ENCODE measurements at places on chromosomes 4 and X.

- DNase-seq: peak; percentile 35
Observed at GRCh38 chr4:41437111-41437536, 100.8 kb upstream of the LIMCH1 start.

DNA sequence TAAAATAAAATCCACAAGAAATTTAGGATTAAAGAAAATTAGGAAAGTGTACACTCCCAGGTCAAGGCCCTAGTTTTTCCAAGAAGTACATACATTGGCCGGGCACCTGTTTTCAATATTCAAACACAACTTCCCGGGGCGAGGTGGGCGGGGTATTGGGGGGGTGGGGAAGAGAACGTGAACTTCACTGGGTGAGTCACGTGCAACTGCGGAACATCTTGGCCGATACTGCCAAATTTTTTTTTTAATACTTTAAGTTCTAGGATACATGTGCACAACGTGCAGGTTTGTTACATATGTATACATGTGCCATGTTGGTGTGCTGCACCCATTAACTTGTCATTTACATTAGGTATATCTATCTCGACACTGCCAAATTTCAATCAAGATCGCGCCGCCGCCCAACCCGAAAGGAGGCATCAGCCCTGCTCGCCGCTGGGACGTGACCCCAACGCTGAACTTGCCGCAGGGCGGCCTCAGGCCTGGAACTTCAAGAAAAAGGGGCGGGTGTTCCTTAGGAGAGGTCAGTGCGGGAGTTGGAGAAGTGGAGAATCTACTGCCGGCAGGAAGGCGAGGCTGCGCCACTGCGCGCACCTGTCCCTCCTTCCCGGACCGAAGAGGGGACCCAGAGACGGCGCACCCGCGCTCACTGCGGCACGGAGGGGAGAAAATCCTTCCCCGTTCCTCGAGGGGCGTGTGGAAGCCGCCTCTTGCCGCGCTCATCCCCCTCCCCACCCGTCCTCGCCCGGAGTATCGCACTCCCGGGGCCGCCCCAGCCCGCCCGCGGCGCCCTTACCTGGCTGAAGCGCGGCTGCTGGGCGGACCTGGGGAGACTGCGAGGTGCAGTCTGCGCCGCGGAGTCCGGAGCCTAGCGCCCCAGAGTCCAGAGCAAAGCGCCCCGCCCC lies at the start of gene TEC:
Gene TEC, minus strand, starts transcription at position 883 of the 905 bp plus-strand sequence. CDS start 41,224 bp downstream, outside the sequence.
- DNase-seq: peak; percentile 28

GRCh38 chrX:69182818-69183380 lies 17.6 kb upstream of the PJA1 start:
- DNase-seq: no peak

DNA sequence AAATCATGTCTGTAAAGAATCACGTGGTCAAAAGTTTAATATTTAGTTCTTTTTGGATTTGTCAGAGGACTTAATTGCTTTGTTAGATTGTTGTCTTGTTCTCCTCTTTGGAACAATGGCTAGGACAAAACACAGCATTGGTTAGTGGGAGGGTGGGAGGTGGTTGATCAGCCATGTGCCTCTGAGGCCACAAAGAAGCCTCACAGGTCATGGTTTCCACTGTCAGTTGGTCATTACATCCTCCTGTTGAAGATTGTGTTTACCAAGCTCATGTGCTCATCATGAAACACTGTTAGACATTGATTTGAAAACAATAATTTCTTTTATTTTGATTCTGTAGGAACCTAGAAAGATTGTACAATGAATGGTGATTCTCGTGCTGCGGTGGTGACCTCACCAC lies 31.9 kb downstream of the ADD1 start:
- no peak for DNase-seq

DNA sequence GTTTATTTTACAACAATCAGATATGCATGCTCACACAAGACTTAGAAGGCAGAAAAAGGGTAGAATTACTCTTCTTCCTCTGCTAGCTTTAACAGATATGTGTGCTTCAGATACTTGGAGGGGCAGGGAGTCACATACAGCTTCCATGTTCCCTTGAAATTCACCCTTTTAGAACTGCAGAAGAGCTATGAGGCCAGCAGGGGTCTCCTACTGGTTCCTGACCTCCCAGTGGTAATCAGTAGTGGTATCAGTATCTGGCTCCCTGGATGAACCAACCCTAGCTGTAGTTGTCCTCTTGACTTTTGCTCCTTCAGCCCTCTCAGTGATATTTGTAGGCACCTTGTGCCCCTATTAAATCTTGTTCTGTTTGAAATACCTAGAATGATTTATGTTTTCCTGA lies 81.5 kb downstream of the RCHY1 start:
- DNase-seq: no peak

- no peak for DNase-seq
Observed at GRCh38 chr4:156797206-156797605, 174.4 kb downstream of the PDGFC start.

- DNase-seq: no peak
Observed at GRCh38 chr4:38861791-38862190, 5.2 kb upstream of the TLR6 start.

GRCh38 chr4:139670775-139671174 lies 5.2 kb downstream of the MGST2 start:
- DNase-seq: no peak

- DNase-seq: no peak
Observed at GRCh38 chr4:71212216-71212615, 126.6 kb upstream of the SLC4A4 start.

GRCh38 chrX:97311066-97311778 lies 427.5 kb downstream of the RPA4 start:
- DNase-seq: no peak

- peak; percentile 88 for DNase-seq
Observed at GRCh38 chr4:38728631-38729141, 54.1 kb downstream of the TLR10 start.

- DNase-seq: no peak
Observed at GRCh38 chr4:106627051-106627450, 258.5 kb upstream of the GIMD1 start.

DNA sequence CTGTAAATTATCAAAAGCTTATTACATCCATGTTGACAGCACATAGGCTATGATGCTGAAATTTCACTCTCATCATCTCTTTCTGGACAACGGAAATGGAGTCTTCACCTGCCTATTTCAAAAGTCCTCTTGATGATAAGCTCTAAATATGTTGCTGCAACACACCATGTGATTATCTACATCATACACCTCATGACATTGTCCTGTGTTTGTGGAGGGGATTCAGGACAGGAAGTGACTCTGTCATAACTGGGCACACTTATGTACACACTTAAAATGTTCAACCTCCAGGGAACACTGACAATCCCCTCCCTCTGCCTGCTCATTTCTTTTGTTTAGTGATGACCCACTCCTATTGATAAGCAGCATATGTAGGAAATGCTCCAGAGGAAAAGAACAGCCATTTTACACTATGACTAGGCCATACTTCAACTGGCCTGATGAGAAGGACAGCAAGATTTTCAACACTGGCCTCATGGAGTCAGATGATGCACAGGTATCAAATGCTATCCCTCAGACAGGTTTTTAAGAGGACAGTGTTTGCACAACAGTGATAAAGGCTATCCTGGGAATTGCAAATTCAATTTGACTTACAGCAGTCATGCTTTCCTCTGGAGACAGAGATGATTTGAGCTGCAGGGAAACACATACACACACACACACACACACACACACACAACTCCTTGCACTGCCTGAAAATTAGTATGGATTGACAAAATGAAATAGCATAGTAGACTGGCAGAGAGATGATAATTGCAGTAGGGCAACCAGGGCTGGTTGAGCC lies 163.3 kb upstream of the RASGEF1B start:
- peak; percentile 39 for DNase-seq

DNA sequence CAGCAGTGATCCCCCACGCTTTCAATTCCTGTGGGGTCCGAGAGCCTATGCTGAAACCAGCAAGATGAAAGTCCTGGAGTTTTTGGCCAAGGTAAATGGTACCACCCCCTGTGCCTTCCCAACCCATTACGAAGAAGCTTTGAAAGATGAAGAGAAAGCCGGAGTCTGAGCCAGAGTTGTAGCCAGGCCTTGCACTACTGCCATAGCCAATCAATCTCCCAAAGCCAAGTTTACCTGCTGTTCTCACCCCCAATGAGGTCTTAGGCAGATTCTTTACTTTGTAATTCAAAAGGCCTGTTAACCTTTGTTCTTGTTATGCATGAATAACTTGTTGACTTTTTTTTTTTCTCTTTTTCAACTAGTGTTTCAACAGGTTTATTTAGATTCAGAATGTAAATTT lies 4.0 kb downstream of the MAGEB2 start:
- peak; percentile 14 for DNase-seq

GRCh38 chr4:2322227-2322626 lies 60.3 kb upstream of the MXD4 start:
- DNase-seq: no peak

DNA sequence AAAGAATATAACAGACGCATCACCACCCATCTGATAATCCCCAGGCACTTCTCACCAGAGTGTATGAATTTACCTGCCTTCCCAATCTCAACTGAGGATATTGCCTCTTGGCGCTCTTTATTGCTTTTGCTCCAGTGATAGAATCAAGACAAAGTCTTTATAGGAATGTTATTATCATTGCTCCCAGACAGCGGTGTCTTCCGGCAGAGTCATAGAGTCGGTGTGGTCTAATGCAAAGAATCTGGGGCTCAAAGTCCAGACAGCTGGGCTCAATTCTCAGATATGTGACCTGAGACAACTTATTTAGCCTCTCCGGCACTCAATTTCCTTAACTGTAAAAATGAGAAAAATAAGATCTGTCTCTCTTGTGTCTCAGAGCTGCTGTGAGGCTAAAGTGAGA lies 106.1 kb upstream of the PAK3 start:
- no peak for DNase-seq

- DNase-seq: no peak
Observed at GRCh38 chr4:186940476-186940875, 216.8 kb upstream of the FAT1 start.

- no peak for DNase-seq
Observed at GRCh38 chr4:127771535-127772275, 10.4 kb upstream of the HSPA4L start.

GRCh38 chrX:113545040-113545439 lies 704.4 kb upstream of the AMOT start:
- no peak for DNase-seq

GRCh38 chrX:19842542-19842941 lies 44.9 kb downstream of the SH3KBP1 start:
- DNase-seq: no peak

DNA sequence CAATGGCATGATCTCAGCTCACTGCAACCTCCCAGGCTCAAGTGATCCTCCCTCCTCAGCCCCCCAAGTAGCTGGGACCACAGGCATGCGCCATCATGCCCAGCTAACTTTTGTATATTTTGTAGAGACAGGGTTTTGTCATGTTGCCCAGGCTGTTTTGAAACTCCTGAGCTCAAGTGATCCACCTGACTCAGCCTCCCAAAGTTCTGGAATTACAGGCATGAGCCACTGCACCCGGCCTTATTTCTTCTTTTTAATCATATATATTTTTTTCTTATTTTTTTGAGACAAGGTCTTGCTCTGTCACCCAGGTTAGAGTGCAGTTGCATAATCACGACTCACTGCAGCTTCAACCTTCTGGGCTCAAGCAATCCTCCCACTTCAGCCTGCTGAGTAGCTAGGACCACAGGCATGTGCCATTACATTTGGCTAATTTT lies 184.0 kb downstream of the TSPAN5 start:
- no peak for DNase-seq

- no peak for DNase-seq
Observed at GRCh38 chrX:131910586-131910985, 112.5 kb upstream of the STK26 start.

GRCh38 chrX:46465203-46465602 lies 80.0 kb downstream of the ZNF674 start:
- no peak for DNase-seq

DNA sequence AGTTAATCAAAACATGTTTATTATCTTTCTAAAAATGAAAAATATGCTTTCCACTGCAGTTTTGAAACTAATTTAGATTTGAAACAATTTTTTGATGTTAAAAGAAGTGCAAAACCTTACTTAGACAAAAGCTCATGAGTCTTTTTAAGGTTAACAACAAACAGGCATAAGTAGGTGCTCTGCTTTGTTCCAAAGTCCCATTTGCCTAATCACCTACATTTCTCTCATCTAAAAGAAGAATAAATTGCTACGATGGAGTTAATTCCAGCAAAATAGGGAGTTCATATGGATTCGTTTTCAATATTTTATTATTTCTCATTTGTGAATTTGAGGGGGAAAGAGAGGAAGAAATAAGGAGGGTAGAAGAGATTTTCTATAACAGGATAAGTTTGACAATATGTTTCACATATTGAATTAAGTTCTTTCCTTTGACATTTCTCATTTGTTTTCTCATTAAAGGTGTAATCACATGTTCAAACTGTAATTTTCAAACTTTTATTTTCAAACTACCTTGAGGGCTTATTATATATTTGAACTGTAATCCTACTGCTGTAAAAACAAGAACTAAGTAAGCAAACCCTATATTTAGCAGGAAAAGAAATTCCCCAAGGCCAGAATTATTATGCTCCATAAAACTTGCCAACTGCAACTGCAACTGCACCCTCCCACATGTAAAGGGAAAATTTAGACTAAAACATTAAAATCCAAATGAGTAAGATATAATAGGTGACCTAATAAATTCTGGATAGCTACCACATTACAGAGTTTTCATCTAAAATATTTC lies 9.6 kb upstream of the SLC39A8 start:
- no peak for DNase-seq

DNA sequence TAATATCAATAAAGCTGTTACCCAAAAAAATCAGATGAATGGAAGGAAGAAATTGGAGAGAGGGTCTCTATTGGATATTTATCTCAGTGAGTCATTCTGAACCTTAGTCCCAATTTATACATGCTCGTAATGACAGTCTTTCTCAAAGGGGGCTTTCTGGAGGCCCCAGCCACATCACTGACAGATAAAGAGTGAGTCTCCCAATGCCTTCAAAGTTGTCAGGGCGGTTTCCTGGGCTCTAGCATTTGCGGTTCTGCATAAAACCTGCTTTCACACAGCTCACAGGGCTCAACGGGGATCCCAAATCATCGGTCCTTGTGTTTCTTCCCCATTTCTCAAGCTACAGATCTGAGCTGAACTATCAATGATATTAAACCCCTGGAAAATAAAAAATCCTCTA lies 17.3 kb downstream of the TCEANC start:
- no peak for DNase-seq

DNA sequence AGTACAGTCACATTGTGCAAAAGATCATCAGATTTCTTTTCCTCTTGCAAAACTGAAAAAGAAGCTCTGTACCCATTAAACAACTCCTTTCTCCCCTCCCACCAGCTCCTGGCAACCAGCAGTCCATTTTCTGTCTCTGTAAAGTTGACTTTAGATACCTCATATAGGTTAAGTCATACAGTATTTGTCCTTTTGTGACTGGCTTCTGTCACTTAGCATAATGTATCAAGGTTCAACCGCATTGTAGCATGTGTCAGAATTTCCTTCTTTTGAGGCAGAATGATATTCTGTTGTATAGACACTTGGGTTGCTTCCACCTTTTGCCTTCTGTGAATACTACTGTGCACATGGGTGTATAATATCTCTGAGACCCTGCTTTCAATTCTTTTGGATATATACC lies 121.8 kb downstream of the SH3KBP1 start:
- no peak for DNase-seq

GRCh38 chrX:66815227-66815626 lies 176.3 kb upstream of the EDA2R start:
- DNase-seq: no peak

All from NCI-H510A treated with DMSO at 0.1 percent for 48 hours (cell line).